ENCODE measurements at places on chromosomes 5 and 9.

DNA sequence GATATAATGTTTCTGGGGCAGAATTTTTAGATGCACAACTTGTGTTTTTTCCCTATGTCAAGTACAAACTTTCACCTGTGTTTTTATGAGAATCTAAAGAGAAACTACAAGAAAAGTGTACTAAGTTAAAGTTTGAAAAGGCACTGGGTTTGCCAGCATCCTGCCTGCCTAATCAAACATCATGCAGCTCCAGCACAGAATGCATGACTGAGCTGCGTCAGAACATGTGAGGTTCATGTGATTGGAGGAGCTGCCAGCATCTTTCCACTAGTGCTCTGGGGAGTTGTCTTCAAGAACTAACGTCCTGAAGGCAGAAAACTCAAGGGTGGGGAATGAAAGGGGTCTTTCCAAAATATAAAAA lies 46.1 kb upstream of the RIC1 start:
- peak; percentile 43 for DNase-seq

GRCh38 chr9:113682297-113682771 lies 193.8 kb upstream of the ZNF618 start:
- peak; percentile 81 for DNase-seq

DNA sequence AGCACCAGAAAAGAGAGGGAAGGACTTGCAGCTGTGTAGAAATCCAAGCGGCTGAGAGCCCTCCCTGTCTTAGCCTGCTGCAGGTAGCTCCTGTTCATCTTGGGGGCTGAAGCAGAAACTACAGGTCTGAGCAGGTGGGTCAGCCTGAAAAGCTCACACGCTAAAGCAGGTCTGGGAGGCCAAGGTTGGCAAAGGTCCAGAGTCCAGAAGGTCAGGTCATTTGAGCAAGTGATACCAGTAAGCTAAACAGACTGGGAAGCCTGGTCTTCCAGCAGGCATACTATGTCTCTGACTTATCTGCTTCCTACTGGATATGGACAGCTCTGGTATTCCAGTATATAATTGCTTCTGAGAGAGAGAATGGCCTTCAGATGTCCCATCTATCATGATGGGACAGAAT lies 26.2 kb downstream of the PTCD2 start:
- no peak for DNase-seq

GRCh38 chr5:115796656-115797055 lies 19.8 kb downstream of the CDO1 start:
- DNase-seq: no peak

- DNase-seq: no peak
Observed at GRCh38 chr5:873328-873727, 19.3 kb downstream of the BRD9 start.

- DNase-seq: no peak
Observed at GRCh38 chr9:107954312-107954711, 464.7 kb upstream of the KLF4 start.

DNA sequence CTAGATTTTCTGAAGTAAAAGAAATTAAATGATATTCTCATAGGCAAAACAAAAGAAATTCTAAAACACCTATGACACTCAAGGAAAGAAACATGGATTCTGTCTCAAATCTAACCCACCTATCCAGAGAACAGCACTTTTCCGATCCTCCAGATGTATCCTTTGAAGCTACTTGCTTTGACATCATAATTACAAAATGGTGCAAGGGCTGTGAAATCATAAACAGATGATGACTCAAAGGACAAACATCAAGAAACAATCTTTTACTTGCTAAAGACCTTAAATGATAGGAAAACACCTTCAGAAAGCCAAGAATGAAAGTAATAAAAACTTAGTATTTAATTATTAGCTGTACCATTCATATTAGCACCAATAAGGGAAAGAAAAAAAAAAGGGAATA lies 202.6 kb downstream of the DENND1A start:
- DNase-seq: no peak

GRCh38 chr9:104774831-104775573 lies 11.1 kb downstream of the NIPSNAP3B start:
- no peak for DNase-seq
